ENCODE measurements at places on chromosomes 7 and 10.

GRCh38 chr10:113594652-113595051 is 41.8 kb downstream of the HABP2 start:
- no peaks in the 10 kb centered on the region for H3K4me1 ChIP-seq
- no peaks in the 10 kb centered on the region for H3K27me3 ChIP-seq
- no peaks in the 10 kb centered on the region for H3K36me3 ChIP-seq

- no peaks in the 10 kb centered on the region for H3K4me1 ChIP-seq
- DNase-seq: no peak
- no peaks in the 10 kb centered on the region for H3K27me3 ChIP-seq
Observed at GRCh38 chr10:599767-600166, 89.7 kb downstream of the DIP2C start.

- H3K27me3 ChIP-seq: no peaks in the 10 kb centered on the region
- no peaks in the 10 kb centered on the region for H3K36me3 ChIP-seq
- H3K27ac ChIP-seq: no peak overlapping the region
Observed at GRCh38 chr10:72079356-72079755, 9.0 kb downstream of the SPOCK2 start.

DNA sequence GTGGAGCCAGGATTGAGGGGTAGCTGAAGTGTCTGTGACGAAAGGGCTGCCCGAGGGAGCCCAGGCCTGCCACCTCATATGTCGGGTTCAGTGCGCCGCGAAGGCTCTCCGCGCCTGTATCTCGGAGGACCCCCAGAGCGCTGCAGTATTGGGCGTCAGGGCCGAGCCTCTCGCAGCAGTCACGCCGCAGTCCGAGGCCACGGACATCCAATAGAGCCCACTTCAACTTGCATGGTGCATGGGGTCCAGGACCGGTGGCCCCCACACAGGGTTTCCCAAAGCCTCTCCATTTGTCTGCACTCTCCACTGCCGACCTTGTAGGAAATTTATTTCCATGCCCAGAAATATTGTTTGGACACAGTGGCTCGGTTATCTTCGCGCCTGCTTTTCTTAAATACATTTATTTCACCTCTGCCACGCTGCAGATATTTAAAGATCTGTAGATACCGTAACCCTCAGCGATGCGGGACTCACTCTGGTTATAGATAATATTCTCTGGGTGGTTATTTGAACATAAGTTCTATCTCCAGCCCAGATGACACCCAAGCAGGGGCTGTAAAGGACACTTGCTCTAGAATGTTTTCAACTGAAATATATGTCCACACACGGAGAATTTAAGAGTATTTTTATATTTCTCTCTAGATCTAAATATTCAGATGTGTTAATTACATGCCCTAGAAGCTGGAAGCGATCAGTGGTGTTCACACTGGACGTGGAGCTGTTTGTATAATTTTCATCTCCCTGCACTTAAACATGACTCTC is 5.1 kb upstream of the ZNF503 start:
- H3K27ac ChIP-seq: no peak overlapping the region
- no peaks in the 10 kb centered on the region for H3K36me3 ChIP-seq
- no peak overlapping the region for H3K4me3 ChIP-seq

DNA sequence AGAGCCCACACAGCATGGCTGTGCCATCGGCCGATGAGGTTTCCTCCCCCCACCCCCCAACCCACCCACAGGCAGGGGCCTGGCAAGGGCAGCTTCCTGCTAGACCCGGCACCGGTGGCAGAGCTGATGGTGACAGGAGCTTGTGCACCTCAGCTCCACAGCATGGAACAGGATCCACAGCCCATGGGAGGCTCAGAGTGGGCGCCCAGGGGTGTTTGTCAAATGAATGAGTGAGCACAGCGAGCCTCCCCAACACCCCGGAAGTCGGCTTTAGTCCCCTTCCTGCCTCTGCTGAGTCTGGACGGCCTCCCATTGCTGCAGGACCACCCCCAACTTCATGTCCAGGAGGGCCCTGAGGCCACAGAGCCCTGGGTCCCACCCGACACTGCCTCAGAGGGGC is 68.9 kb downstream of the PDGFA start:
- no peaks in the 10 kb centered on the region for H3K36me3 ChIP-seq
- H3K27me3 ChIP-seq: peaks cover 6% of the 10 kb centered on the region
- peaks cover 5% of the 10 kb centered on the region for H3K4me1 ChIP-seq

DNA sequence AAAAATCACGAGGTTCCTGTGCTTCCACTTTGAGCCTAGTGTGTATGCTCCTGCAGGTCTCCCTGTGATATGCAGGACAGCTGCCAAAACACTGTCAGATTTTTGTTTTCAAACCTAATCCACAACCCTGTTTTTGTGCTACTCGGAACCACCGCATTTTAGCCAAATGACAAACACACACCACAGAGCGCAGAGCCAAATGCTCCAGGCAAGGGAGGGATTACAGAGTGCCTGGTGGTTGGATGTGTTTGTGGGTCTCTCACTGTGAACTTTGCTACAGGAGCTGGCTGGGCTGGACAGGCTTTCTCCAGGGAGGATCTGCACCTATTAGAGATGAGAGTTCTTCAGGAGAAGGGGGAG is 5.7 kb upstream of the RBM28 start:
- no peaks in the 10 kb centered on the region for H3K36me3 ChIP-seq
- no peak overlapping the region for H3K4me3 ChIP-seq
- no peak for DNase-seq
- H3K27ac ChIP-seq: no peak overlapping the region
- peaks cover 3% of the 10 kb centered on the region for H3K4me1 ChIP-seq
